ENCODE measurements at places on chromosomes 6 and 20.

- DNase-seq: no peak
Measured at GRCh38 chr6:44932651-44933091, 395.5 kb upstream of the RUNX2 start.

DNA sequence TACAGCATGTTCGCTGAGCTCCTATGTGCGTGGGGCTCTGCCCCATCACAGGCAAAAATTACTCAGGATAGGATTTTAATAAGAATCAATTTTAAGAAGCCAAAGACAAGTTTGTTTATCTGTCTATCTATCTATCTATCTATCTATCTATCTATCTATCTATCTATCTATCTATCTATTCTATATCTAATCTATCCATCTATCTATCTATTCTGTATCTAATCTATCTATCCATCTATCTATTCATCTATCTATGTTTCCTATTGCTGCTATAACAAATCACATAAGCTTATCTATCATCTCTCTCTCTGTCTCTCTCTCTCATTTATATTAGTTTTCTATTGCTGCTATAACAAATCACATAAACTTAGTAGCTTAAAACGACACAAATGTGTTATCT lies 1.7 kb downstream of the ARHGAP40 start:
- no peak for DNase-seq

- no peak for DNase-seq
Measured at GRCh38 chr6:109610590-109610989, 80.4 kb downstream of the AK9 start.

GRCh38 chr6:147161974-147162495 lies 42.2 kb upstream of the STXBP5 start:
- no peak for DNase-seq

GRCh38 chr6:35149891-35150566 lies 8.9 kb upstream of the TCP11 start:
- DNase-seq: no peak

GRCh38 chr20:37297066-37297736 lies 7.7 kb downstream of the MANBAL start:
- no peak for DNase-seq

DNA sequence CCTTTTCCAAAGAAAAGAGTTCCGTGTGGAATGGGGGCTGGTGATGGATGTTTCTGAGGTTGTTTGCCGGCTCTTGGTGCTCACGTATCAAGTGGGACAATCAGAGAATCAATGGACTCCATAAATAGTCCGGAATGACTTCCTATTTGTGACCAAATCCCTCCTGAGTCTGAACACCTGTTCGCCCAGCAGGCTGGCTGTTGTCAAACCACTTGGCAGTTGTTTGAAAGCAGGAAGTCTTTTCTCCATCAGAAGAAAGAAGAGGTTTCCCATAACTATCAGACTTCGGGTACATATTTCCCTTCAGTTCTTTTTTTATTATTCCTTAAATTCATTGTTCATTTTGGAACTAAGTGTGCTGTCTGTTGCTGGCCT lies 154.7 kb upstream of the RIN2 start:
- no peak for DNase-seq

Measured in activated T-helper 1 cell treated with anti-CD3 and anti-CD28 coated beads, Interleukin-2, amount 50 U/mL, for 16 hours (primary cell).